ENCODE measurements at places on chromosomes 2 and 18.

DNA sequence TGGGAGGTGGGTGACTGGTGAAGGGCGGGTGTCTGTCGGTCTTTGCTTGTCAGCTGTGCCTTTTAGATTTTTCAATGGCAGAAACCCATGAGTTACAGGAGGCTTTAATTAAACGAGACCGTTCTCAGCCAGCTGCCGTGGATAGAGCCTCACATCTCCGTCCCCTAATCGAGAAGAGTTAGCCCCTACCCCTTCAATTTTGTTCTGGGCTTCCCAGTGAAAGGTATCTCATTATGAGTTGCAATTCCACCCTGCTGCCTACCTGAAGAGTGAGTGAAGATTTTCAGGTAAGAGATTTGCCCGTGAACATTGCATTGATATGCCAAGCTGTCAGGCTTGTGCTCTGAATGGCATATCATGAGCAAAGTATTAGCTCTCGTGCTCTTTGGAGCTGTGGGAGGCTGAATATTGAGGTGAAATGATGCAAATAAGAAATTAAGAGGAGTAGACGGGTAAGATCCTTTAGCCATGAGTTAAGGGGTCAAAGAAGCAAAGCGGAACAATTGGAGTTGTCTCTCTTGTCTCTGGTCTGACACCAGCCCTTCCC is 118.7 kb upstream of the MSTN start:
- no peak for DNase-seq

GRCh38 chr2:45884126-45884525 is 232.7 kb downstream of the PRKCE start:
- no peak for DNase-seq

GRCh38 chr18:5941890-5942289 is 46.6 kb upstream of the TMEM200C start:
- no peak for DNase-seq

DNA sequence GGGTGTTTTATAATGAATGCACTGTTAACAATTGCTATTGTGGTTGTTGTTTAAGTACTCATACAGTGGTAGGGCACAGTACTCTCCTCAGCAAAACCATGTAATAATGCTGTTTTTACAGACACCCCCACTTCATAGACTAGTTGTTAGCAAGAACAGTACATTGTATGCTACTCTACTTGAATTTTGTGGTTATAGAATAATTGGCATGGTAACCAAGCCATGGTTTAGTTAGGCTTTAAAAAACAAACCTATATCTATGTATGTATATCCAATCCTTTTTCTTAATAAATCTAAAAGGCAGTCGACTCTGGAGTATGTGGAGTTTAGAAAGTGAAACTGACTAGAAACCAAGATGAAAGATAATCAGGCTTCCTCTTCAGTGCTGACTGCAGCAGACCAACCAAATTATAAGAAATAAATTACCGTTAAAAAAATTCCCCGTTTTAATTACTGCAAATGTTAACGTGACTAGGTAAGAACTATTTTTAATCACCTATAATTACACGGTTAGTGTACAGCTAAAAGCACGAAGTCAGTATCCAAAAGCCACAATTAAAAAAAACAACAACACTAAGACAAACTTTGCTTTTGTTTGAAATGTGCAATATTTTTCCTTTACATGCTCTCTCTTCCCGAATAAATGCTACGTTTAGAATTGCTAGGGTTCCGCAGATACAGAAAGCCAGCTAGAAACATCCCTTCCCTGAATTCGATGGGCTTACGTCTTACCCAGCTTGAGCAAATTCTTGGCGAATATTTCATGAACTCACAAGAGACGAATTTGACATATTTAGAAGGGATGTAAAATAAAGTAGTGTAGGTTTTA is 113.3 kb upstream of the SERTAD2 start:
- peak; percentile 43 for DNase-seq

DNA sequence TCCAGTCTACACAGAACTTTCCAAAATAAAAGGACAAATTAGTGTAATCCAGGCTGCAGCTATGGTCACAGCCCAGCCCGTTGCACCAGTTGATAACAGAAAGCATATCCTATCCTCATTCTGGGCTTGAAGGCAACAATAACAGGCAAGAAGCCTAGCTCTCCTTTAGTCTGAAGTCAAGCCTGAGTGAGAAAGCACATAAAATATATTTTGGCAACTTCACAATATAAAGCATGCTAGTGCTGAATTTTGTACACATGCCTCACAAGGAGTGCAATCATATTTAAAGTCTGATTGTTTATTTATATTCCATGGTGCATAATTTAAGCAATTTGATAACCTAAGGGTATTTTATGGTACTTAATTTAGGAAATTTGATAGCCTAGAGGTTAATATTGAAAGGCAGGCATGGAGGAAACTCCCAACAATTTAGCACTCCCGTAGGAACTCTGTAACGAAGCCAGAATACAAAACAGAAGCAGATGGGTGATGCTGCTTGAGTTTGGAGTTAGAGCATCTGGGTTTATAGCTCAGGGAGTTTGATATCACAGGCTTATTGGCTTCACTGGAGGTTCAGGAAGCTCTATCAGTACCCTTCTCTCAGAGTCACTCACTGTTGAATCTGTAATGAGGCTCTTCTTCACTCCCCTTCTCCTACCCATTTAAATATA is 1199.1 kb upstream of the GYPC start:
- DNase-seq, result no peak

DNA sequence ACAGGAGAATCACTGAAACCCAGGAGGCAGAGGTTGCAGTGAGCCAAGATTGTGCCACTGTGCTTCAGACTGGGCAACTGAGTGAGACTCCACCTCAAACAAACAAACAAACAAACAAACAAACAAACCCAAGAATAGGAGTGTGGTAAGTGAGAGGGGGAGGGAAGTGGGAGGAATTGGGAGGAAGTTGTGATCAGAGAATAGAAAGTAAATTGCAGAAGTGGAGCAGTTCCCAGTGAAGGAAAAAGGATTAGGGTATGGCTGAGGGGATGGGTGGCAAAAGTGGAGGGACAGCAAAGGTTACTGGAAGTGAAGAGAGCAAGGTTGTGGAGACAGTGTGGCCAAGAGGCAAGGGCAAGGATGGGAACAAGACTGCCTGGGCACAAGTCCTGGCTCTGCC is 41.1 kb upstream of the C1GALT1C1L start:
- DNase-seq, result no peak

DNA sequence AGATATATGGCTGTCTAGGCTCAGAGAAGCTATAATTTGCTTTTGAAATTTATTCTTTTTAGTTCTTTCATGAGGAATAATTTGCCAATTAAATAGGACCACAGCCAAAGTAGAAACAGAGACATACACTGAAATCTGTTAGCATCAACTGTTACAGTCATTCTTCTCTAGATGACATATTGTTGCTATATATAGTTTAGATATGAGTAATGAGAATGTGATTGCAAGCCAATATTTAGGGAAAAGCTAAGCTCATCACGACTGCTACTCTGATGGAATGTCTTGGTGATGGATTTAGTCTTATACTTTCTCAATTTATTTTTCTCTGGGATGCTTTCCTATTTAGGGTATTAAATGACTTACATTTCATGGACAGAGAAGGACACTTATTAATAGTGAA is 259.1 kb downstream of the LNPK start:
- no peak for DNase-seq

GRCh38 chr2:27573452-27573851 is 9.4 kb upstream of the ZNF512 start:
- DNase-seq, result no peak

DNA sequence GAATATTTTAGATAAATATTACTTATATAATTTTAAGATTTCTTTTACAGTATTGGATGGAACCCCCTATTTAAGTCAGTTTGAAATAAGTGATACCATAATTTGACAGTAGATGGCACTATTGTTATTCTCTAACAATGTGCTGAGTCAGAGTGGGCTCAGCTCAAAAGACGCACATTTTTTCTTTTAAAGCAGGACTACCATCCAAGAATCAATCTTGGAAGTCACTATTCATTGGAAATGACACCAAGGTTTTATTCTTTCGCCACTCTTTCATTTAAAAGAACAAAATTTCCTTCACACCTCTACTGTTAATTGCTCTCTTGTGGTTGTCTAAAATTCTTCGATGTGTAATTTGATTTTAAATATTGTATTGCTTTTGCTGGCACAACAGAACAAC is 32.6 kb upstream of the SPAG16 start:
- DNase-seq, result peak; percentile 18

- peak; percentile 17 for DNase-seq
Observed at GRCh38 chr2:213220967-213221603, 63.2 kb upstream of the SPAG16 start.

GRCh38 chr2:55232863-55233657 is 572 bp downstream of the RPS27A start:
- DNase-seq, result peak; percentile 54

DNA sequence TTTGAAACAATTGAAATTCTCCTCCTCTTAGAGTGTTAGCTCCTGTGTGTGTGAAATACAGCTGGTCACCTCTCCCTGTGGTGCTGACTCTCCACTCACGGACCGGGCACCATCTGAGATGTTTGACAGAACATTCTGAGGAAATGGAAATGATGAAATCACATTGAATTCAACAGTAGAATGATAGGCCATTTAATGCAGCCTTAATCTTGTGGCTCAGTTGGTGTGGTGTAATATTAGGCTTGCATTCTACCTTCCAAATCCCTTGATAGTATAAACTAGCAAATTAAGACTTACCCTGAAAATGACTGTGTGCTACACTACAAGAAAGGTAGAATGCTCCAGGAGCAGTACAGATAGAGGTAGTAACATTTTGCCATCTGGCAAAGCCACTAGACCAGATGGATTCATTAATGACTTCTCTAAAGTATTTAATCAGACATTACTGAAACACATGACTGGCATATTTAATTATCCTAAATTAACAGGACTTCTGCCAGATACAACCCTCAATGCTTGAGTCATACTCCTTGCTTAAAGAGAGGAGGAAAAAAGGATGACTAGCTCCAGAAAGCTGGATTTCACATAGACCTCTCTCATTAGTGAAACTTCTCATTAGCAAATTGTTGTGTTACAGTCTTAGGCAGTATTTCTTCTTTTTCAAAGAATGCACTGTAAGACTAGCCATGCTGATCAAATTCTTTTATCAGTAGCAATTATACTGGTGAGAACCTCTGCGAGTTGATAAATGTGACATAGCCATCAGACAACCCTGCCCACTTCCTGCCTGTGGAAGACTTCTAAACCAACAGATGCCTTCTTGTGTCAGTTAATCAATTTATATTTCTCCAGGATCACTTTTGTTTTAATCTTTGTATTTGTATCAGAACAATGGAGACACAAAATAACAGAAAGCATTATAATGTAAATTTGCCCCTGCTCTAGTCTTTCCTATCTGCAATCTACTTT is 80.6 kb downstream of the EML6 start:
- DNase-seq, result no peak

GRCh38 chr2:118310681-118311429 is 222.6 kb downstream of the INSIG2 start:
- DNase-seq, result no peak

DNA sequence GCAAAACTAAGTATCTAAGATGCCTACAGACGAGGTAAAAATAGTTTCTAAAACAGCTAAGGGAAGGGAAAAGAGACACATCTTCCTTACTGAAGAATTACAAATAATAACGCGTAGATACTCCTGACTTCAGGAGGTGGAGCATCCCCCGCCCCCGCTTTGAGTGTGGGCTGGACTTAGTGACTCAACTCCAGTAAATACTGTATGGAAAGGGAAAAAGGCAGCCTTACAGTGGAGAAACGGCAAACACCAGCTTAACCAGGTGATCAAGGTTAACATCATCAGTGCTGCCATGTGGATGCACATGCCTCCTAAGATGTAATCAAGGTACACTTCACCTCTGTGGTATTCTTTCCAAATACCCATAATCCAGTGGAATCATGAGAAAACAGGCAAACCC is 47.9 kb downstream of the HADHB start:
- DNase-seq, result no peak

DNA sequence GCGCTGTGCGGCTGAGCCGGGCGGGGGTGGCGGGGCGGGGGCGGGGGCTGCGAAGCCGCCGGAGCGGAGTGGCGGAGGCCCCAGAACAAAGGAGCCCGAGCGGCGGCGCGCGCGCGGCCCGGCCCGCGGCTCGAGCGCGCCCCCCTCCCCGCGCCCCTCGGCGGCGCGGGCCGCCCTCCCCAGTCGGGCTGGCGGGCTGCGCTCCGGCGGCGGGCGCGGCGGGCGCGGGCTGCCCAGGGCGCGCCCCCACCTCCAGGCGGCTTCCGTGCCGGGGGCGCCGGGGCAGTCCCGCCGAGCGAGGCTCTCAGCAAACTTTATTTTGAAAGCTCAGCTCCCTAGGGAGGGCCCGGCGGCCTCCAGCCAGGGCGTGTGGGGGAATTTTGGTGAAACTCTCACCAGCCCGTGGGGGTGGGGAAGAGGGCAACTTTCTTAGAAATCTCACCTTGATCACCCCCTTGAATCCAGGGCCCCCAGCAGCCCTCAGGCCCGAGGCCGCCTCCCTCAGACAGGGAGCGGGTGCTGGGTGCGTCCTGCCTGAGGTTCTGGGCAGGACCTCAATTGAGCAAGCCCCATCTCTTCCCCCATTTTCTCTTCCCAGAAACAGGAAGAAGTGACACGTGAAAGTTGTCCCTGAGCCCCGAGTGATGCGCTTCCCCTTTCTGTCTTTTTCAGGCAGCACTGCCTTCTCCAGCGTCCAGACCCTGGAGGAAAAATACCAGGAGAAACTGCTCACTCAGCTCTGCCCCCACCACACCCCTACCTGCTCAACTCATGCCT is 786 bp downstream of the TET3 start:
- DNase-seq, result peak; percentile 59

GRCh38 chr2:95036596-95037383 is 11.3 kb downstream of the MAL start:
- DNase-seq, result no peak

DNA sequence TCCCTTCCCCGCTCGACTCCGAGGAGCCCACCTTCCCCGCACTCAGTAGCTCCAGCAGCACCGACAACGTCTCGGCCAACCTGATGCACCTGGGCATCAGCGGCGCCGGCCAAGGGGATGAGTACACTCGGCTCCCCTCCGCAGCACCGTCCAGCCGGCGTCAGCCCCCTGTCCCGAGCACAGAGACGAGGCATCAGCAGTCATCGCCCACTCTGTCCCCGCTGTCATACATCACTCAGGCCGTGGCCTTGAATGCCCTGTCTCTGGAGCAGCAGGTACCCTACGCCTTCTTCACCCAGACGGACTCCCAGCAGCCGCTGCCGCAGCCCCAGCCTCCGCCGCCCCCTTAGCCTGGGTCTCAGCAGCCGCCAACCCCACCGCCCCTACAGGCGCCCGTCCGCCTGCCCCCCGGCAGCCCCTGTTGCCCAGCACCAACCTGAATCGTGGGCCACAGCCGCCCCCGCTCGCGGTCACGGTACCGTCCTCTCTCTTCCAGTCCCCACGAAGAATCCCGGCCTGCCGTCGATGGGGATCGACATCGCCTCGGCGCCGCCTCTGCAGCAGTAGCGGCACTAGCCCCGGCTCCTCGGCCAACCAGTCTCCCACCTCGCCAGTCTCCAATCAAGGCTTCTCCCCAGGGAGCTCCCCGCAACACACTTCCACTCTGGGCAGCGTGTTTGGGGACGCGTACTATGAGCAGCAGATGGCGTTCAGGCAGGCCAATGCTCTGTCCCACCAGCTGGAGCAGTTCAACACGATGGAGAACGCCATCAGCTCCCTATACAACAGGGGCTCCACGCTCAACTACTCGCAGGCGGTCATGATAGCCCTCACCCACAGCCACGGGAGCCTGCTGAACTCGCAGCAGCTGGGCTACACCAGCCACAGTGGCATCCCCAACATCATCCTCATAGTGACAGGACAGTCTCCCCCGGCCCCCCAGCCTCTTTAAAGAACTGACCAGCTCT is 1195.9 kb upstream of the CHAC2 start:
- no peak for DNase-seq

- DNase-seq, result no peak
Observed at GRCh38 chr2:16071865-16072637, 131.7 kb downstream of the MYCN start.

- DNase-seq, result no peak
Observed at GRCh38 chr2:118580651-118581050, 266.8 kb downstream of the EN1 start.
